ENCODE measurements at places on chromosomes 2 and 18.

- DNase-seq, result no peak
Observed at GRCh38 chr2:177029501-177029900, 183.1 kb upstream of the HNRNPA3 start.

DNA sequence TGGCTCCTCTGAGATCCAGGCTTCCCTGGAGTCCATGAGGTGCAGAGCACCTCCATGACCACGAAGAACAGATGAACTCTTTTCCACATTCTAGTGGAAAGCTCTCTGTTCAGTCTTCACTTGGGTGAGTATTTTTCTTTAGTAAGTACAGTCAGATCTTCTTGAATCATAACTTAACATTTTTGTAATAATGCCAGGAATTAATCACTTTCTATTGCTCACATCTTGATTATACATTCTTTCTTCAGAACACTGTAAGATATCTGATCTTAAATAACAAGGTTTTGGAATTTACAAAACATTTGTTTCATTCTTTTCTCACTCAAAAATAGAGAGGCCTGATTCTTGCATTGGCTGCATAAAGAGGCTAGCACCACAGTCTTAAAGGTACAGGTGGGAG lies 45.4 kb upstream of the RND3 start:
- DNase-seq, result no peak

- no peak for DNase-seq
Observed at GRCh38 chr2:12778811-12779579, 62.3 kb downstream of the TRIB2 start.

DNA sequence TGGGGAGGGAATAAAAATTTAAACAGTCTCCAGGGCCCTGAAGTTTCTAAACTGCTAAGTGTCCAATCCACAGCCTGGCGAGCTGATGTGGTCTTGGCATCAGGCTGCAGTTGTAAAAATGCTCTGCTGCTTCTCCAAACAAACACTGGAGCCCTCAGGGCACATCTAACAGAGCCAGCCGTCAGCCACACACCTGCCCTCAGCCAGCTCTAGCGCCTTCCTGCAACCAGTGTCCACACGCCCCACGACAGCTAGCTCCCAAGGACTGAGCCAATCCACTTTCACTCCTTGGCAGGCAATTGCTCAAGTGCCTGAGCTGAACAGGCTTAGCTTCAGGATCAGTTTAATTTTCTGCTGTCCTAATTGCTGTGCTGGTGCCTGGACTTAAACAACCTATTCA lies 446.4 kb upstream of the RAB12 start:
- no peak for DNase-seq
